ENCODE measurements at places on chromosomes 5 and 9.

DNA sequence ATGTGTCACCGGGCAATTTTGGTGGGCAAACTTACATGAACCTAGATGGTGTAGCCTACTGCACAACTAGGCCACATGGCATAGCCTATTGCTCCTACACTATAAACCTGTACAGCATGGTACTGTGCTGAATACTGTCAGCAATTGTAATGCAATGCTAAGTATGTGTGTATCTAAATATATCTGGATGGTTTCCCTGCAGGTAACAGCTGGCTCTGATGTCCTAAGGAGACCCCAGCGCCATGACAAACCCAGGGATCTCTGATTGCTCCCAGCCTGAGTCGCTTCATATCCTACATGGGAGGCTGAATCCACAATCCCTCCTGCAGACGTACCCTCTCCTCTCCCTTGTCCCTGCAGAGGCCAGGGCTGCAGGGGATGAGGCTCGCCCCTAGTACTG lies 26.6 kb upstream of the TTLL11 start:
- no peak for DNase-seq

- no peak for DNase-seq
Observed at GRCh38 chr9:97039514-97039860, 545 bp upstream of the CTSV start.

GRCh38 chr5:1481266-1481958 lies 36.2 kb upstream of the SLC6A3 start:
- DNase-seq, result no peak

DNA sequence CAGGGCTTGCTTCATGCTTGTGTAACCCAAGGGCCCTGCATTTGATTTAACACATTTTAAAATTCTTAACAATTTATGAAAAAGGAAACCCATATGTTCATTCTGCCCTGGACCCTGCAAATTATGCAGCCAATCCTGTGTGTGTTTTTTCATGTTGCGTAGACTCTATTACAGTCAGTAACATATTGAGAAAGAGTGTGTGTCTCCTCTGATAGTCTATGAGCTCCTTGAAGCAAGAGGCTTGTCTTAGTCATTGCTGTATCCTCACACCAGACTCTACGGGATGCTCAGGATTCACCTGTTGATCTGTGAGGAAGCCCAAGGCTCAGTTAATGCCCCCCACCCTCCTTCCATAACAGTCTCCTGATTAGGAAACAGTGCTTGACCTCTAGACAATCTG lies 177.3 kb upstream of the DMAC1 start:
- no peak for DNase-seq

DNA sequence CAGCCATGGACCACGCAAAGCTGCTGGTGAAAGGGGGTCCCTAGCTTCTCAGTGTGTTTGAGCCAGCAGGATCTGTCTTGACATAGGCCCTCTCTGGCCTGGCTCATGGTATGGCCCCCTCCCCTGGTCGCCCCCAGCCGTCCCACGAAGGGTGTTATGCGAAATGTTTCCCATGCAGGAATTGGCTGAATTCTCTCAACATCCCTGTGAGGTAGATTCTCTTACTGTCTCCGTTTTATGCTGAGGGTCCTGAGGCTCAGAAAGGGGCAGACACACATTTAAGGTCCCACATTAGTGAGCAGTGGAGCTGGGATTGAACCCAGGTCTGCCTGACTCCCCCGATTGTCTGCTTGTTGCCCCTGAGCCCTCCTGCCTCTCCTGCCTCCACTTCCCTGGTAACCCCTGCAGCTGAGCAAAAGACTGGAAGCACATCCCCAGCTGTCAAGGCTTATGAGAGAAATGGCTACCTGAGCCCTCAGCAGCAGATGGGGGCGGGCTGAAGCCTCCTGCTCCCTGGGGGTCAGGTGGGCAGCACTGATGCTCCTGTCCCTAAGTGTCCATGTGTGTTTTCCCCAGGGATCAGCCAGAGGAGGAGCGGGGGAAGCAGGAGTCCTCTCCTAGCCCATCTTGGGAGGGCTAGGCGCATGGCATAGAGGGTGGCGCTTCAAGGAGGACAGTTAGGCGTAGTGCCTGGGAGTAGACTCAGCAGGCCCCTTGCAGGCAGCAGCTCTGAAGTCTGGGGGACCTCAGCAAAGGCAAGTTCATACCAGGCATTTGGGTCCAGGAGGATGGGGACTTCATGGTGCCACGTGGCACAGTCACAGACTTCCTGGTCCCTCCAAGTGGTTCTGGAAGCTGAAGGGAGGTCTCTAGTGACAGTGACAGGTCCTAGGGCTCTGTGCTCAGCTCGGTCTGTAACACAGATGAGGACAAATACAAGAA lies 49.0 kb upstream of the GARNL3 start:
- DNase-seq, result no peak

GRCh38 chr9:123864251-123864650 lies 65.7 kb downstream of the DENND1A start:
- DNase-seq, result no peak

GRCh38 chr9:128627906-128628305 lies 28.7 kb downstream of the DYNC2I2 start:
- no peak for DNase-seq

GRCh38 chr9:13292782-13293181 lies 13.3 kb upstream of the MPDZ start:
- DNase-seq, result no peak

- peak; percentile 73 for DNase-seq
Observed at GRCh38 chr5:72842816-72843215, 26.4 kb downstream of the TNPO1 start.

DNA sequence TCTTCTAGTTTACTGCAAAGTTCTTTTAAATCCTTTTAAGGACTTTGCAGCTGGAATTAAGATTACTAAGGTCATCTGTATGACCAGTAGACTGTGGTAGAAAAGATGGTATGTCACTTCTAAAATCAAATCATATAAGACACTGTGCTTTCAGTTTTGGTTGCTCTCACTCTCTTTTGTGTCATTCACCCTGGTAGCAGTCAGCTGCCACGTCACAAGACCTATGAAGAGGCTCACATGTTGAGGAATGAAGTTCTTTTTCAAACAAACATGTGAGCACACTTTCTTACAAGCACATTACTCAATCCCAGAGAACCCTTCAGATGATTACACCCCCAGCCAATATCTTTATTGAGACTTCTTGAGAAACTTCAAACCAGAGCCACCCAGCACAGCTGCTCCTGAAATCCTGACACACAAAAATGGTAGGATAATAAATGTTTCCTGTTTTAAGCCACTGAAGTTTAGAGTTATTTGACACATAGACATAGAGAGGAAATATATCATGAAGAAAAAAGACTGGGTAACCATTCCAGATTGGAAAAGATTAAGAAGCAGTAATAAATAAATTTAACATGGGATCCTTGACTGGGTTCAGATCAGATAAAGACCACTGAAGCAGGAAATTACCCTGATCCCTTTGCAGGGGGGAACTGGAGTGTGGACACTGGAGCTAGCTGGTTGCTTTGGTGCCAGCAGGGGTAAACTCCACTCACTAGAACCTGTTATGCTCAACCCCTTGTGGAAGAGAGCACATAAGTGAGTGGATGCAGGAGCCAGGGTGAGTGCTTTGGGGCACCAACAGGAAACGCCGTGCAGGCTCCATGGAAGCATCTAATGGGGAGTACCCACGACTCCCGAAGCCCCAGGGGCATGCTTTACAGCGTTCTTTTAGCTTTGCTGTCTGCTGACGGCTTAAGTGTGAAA lies 64.1 kb downstream of the SLCO4C1 start:
- no peak for DNase-seq

DNA sequence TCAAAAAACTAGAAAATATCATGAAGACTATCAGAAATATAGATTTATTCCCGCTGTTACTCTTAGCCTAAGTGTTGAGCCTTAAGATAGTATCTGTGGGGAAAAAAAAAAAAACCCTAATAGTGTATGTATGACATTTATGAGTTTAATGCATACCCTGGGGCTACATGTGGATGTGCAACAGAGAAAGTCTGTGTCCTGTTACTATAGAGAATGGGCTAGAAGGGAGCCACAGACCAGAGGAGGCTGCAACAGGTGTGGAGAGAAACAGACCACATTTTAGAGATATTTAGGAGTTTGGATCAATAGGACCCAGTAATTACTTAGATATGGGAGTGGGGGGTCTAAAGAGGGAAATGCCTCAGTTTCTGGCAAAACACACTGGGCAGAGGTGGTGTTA lies 15.4 kb downstream of the RNF130 start:
- DNase-seq, result no peak

DNA sequence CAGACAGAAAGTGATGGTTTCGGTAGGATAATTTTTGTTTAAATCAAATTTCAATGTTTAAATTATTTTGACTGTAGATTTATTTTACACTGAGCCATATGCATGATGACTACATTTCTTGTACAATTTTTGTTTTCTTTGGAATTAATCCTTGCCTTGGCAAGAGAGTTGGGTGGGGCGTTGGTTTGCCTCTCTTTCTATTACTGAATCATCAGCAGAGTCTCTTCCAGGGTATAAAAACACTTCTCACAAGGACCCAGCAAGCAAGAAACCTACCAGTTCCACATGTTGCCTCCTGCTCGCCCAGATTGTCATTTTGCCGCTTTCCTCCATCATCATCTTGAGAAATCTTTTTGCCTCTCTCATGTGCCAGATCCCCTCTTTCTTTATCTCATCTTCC lies 455.0 kb upstream of the DMAC1 start:
- no peak for DNase-seq

- DNase-seq, result no peak
Observed at GRCh38 chr9:124631326-124631725, 124.1 kb upstream of the NR5A1 start.

GRCh38 chr9:68668127-68668526 lies 36.9 kb upstream of the PIP5K1B start:
- DNase-seq, result no peak

DNA sequence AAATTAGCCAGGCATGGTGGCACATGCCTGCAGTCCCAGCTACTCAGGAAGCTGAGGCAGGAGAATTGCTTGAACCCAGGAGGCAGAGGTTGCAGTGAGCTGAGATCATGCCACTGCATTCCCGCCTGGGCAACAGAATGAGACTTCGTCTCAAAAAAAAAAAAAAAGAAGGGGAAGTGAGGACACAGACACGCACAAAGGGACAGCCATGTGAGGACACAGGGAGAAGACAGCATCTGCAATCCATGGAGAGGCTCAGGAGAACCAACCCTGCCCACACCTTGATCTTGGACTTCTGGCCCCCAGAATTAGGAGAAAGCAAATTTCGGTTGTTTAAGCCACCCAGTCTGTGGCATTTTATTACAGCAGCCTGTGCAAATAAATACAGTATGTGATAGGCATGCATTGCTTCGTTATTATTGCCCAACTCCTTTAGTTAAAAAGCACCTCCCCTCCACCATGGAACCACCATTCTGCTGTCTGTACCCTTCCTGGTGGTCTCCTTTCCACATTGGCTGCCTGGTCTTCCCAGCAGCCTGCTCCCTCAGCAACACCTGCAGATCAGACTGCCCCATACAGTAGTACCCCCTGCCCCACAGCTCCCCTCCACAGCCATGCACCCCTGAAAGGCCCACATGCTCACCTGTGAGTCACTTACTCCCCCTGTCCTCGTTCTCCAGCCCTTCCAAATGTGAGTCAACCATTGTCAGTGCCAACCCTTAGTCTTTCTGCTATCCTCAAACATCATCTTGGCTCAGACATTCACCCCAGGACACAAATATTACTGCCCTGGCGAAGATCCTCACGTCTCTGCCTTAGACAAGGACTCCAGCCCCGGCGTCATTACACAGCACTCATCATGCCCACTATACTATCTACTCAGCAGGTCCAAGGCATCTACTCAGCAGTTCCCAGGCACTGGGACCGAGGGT lies 128.8 kb downstream of the ROR2 start:
- DNase-seq, result no peak

DNA sequence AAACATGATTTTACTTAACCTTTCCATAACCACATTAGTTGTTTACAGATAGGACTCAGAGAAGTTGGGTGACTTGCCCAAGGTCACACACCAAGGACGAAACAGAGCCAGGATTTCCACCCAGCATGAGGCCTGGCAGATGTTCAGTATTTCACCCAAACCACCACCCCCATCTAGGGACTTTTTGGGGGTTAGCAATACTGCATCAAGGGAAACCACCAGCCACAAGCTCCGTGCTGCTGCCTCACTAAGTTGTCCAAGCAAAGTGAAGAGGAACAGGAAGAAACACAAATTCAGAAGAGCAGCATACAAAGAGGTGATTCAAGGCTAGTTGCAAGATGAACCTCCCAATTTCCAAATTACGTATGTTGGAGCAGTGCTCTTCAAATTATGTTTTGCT lies 219.6 kb upstream of the RORB start:
- no peak for DNase-seq

DNA sequence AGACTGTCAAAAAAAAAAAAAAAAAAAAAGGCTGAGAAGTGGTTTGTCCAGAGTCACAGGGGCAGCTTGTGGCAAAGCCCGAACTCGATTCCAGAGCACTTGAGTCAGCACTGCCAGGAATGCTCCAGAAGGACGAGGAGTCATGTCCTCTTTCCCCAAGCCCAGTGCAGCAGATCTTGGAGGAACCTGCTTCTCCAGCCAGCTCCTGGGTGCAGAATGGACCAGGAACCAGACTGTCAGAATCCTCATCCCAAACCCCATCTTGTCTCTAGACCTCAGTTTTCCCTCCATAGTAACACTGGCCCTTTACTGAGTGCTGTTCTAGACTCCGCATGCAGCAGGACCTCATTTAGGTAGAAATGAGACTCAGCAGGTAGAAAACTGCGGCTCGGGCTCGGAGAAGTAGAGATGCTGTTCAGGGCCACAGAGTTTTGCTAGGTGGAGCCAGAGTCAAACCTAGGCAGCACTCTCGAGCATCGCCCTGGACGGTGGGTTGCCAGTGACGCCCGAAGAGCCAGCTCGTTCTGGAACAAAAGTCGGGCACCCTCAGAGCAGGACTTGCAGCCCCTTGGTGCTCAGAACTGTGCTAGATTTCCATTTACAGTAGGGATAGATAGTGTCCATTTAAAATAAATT lies 15.4 kb downstream of the CD74 start:
- DNase-seq, result no peak

- no peak for DNase-seq
Observed at GRCh38 chr9:22342491-22343217, 104.0 kb upstream of the DMRTA1 start.

DNA sequence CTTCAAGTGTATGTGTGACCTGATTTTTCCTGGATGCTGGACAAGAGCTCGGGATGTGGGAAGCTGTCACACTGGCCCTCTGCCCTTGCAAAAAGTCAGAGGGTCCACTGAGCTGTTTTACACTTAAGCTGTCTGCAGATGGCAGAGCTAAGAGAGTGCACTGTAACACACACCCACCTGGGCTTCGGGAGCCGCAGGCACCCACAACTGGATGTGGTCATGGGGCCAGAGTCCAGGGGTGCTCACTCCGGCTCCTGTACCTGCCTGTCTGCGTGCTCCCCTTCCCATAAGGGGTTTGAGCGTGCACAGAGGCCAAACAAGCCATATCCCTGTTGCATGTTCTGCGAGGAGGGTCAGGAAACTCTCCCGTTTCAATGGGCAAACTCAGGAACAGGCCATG lies 82.5 kb downstream of the LRRC70 start:
- DNase-seq, result no peak

DNA sequence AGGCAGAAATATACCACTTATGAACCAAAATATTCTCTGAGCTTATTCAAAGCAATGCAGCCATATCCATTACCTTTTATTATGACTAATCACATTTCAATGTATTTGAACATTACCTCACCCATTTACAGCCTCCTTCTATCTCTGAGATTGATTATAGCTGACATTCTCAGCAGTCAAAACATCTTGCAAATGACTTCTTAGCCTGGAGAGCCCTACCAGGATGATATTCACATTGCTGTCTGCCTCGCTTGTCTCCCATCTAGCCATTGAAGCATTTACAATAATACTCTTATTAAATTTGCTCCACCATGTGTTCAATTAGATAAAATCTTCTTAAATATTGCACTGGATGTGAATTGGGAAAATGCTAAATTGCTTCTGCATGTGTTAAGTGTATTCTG lies 1879.9 kb upstream of the ACO1 start:
- DNase-seq, result no peak

Data from pulmonary artery endothelial cell (primary cell).